ENCODE measurements at places on chromosomes 1 and 21.
A peak's percentile ranks its signal among the peaks of the same experiment; 100 is the strongest.

DNA sequence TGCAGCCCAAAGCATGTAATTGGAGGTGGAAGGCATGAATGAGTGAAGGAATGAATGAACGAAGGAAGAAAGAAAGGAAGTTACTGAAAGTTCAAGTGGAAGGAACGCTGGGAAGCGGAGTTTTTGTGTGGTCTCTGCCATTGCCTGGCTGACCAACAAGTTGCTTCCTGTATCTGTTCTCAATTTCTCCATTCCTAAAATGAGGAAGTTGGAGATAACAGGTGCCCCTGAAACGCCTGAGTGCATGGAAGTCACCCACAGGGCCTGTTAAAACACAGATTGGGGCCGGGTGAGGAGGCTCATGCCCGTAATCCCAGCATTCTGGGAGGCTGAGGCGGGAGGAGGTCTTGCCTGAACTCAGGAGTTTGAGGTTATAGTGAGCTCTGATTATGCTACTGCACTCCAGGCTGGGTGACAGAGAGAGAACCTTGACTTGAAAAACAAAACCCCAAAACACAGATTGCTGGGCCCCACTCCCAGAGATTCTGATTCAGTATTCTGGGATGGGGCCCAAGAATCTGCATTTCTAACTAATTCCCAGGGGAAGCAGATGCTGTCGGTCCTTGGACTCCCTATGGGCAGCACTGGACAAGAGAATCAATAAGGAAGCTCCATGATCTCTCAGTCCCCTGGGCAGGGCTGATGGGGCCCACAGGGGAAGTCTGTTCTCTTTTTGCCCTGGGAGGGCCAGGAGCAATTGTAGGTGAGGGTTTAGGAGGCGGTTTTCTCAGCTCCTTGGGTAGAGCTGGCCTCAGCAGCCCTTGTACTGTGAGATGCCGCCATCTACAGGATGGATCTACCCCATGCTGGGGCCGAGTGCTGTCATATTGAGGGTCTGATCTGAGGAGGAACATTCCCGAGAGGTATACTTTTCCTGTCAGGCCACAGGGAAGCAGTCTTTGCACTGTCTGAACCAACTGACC, 3.3 kb upstream of the CNR2 start:
- no peak for DNase-seq

DNA sequence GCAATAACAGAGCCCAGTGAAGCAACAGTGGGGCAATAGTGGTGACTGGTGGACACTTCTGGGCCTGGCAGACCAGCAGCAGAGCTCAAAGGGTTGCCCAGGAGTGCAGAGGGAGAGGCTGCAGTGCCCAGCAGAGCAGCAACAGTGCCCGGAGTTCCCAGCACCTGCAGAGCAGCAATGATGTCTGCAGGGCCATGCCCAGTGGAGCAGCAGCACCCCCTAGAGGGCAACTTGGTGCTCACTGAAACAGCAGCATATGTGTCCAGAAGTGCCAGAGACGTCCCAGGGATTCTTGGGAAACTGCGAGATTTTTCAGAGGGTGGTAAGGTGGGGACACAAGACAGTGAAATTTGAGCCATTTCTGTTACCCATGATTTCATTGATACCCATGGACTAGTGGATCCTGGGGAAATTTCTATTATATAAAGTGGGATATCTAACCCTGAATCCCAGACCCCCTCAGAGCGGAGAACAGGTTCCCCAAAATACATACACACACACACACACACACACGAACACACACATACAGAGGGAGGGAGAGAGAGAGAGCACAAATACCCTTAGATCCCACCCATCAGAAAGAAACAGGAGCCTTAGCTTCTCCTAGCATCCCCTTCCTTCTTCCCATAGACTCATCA, 156.9 kb upstream of the GJB5 start:
- DNase-seq = no peak

GRCh38 chr1:205313563-205314308, 7.8 kb downstream of the NUAK2 start:
- DNase-seq = no peak

GRCh38 chr1:162327144-162327787, 49.4 kb downstream of the SPATA46 start:
- no peak for DNase-seq

- peak; percentile 40 for DNase-seq
These were observed 60.7 kb upstream of the ATP5PO start for GRCh38 chr21:33976082-33977016.

DNA sequence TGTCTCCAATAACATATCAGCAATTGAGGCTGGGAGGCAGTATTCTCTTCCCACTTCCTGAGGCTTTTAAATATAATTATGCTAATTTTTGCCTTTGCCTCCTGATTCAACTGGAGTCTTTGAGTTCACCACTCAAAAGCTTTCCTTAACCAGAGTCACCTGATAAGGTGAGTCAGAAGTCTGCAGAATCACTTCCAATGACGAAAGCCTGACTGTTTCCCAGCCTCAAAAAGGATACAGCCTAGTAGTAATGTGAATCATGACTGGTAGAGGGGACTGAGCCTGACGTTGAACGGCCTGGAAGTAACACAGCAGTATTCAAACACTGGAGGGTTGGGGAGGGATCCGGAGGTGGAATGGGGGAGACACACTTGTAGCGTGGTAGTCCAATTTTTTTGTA, 10.4 kb upstream of the MRPL9 start:
- DNase-seq = no peak

- DNase-seq = no peak
These were observed 64.3 kb upstream of the ZC3H12A start for GRCh38 chr1:37410105-37410504.
